Activated gamma-delta T cell (primary cell): ENCODE measurements at places on chromosomes 1 and 21.

DNA sequence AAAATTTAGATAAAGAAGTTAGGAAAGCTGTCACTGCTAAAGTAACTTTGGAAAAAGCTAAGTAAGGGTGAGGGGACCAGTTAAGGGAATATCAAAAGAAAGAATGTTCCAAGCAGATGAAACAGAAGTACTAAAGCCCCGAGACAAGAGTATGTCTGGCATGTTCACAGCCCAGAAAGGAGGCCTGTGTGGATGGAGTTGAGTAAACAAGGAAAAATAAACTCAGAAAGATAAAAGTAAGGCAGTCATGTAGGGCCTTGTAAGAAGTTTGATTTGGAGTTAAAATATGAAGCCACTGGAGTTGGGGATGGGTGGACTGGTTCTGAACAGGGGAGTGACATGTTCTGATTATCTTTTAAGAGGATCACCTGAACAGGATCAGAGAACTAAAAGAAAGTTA lies 177.9 kb downstream of the CDC42BPA start:
- DNase-seq, result no peak

DNA sequence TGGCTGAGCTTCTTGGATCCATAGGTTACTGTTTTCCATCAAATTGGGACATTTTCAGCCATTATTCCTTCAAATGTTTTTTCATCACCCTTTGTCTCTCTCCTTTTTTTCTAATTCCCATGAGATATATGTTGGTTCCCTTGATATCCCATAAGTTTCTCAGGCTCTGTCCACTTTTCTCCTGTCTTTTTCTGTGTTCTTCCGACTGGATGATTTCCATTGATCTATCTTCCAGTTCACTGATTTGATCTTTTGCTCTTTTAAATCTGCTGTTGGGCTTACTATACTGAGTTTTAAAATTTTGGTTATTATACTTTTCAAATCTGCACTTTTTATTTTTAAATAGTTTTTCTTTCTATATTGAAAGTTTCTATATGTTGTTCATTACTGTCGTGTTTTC lies 18.2 kb downstream of the PRKACB start:
- no peak for DNase-seq

GRCh38 chr1:25786887-25787759 lies 12.9 kb upstream of the SELENON start:
- no peak for DNase-seq

DNA sequence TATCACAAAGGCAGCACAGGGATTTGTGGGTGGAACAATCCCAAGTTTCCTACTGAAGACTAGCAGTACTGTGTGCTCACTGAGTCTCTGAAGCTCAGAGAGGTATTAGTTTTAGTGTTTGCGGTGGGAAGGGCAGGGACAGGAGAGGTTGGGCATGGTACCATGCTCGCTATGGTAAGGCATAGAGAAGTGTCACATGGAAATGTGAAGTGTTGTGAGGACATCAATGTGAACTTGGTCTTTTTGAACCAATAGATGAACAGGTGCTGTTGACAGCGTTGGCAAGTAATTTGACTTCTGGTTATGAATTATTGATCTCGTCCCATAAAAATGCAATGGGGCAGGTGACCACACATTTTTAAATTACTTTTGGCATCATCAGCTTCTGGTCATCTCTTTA lies 55.8 kb upstream of the ADAMTS1 start:
- no peak for DNase-seq

GRCh38 chr1:98176414-98176813 lies 255.6 kb upstream of the DPYD start:
- no peak for DNase-seq

- DNase-seq, result no peak
These were observed 10.7 kb downstream of the RORC start for GRCh38 chr1:151820940-151821339.

GRCh38 chr1:213790565-213790964 lies 197.2 kb upstream of the PROX1 start:
- no peak for DNase-seq

GRCh38 chr1:232678185-232678886 lies 48.4 kb upstream of the SIPA1L2 start:
- DNase-seq, result no peak

DNA sequence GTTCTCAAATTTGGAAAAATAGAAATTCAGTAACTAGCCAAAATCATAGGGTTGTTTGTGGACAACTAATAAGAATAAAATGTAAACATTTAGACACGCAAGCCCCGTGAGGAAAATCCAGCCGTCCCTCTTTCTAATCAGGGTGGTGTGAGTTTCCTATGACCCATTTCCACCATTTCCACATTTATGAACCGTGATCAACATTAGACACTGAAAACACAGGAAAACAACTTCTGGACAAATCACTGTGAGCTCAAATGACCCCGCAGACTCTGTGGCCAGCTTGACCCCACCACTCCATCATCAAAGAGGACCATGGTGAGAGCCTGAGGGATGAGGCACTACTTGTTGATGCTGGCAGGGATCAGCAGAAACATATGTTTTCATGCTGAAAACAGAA lies 101.0 kb downstream of the SIM2 start:
- DNase-seq, result no peak

DNA sequence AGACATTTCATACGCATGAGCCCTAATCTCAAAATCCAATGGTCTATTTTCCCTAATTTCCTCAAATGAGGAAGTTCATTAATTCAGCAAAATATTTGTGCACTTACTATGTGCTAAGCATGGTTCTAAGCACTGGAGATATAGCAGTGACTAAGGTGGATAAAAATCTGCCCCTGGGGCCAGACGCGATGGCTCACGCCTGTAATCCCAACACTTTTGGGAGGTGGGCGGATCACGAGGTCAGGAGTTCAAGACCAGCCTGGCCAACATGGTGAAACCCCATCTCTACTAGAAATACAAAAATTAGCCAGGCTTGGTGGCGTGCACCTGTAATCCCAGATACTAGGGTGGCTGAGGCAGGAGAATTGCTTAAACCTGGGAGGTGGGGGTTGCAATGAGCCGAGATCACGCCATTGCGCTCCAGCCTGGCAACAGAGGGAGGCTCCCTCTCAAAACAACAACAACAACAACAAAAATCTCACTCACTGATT lies 4.3 kb upstream of the MIIP start:
- no peak for DNase-seq
